Stimulated activated CD8-positive, alpha-beta memory T cell treated with anti-CD3 and anti-CD28 coated beads, Interleukin-7, amount 100 ng/mL, for 48 hours (primary cell): ENCODE measurements at places on chromosomes 7 and 10.

GRCh38 chr7:20438694-20439376 lies 108.1 kb downstream of the ITGB8 start:
- no peak for DNase-seq

GRCh38 chr7:78041423-78041822 lies 242.8 kb downstream of the PHTF2 start:
- DNase-seq: no peak

DNA sequence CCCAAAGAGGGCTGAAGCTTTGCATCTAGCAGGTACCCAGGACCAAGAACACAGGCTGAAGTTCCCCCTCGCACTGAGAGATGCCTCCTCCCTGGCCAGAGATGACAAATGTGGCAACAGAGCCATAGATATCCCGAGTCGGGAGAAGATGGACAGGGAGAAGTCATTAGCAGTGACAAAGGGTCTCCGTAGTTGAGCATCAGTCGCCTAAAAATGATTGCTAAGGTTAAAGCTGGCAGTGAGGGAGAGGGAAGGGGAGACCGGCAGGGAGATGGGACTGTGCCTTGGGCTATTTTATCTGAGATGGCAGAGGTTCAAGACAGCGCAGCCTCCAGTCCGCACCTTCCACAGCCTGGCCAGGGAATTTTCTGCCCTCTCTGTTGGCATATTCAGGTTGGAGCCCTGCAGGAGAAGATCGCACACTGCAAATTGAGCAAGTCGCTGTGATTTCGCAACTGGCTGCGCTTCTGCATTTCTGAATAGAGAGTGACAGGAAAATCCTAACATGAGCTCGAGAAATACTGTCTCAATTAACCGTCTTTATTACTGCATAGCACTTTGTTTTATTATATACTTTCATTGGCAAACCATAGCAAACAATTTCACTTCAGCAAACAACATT lies 238.9 kb upstream of the GPR26 start:
- no peak for DNase-seq

DNA sequence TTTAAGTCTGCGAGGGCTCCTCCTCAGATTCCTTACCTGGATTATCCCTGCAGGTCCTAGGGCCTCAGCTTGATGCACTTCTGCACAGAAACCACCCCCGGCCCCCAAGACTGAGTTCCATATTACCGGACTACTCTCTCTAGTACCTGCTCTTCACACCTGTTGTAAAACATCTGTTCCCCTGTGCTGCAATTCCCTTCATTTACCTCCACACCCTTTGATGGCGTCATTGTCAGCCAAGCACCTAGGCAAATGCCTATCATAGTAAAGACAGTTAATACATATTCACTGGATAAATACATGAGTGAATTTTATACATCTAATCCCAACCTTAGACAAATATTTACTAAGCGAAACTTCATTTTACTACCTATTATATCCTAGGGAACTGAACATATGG lies 275.5 kb downstream of the PLXDC2 start:
- DNase-seq: no peak

DNA sequence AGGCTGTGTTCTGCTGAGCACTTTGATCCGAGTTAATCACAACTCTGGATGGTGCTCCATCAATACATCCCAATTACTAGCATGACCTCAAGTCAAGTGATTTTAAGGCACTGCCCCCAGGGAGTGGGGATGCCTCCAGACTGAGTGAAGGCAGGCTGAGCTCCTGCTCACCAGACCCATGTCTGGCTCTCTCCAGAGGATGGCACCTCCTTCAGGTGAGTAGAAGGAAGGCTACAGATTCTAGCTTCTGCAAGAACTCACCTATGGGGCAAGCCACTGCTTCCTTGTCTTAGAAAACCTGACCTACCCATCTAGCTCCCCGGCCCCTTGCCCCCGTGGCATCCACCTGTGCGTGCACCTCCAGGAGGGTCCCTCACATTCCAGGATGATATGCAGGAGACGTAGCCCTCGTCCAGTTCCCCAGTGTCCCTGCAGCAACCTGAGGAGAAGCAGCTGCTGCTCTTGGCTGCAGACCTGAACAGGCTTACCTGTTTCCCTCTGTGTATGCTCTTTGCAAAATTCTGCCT lies 390.3 kb downstream of the GRID1 start:
- DNase-seq: no peak

GRCh38 chr10:128932071-128932820 lies 534.8 kb upstream of the MGMT start:
- no peak for DNase-seq

DNA sequence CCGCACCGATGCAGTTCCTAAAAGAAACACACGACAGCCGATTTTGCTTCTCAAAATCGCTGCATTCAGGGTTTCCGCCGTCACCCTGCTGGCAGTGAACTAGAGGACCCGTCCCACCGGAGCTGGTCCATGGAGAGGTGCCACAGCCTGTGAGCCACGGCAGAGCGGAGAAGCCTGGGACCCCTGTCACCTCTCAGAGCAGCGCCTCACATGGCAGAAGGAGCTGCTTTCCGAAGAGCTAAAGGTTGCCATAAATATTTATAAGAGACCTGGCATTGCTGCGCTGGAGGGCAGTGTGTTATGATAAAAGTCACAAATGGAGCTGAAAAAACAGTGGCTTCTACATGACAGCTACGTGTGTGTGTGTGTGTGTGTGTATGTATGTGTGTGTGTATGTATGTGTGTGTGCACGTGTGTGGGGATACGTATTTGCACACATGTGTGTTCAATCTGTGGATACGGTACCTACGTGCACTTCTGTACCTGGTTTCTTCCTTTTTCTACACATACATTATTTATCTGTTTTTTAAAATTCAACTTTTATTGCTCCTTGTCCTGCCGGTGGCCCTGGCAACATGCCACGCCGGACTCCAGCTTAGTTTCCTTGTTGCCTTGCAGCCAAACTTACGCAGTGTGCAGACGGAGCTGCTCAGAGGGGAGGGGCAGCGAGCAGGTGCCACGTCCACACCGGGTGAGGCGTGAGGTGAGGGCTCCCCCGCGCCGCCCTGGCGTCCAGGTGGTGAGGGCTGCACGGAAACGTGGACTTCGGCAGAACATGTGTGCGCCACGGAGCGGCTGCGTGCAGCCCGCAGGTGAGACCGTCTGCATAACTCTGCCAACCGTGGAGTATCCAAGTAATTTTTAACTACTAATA lies 115.2 kb upstream of the PITRM1 start:
- DNase-seq: no peak

GRCh38 chr7:95642173-95642572 lies 45.9 kb upstream of the PDK4 start:
- no peak for DNase-seq

DNA sequence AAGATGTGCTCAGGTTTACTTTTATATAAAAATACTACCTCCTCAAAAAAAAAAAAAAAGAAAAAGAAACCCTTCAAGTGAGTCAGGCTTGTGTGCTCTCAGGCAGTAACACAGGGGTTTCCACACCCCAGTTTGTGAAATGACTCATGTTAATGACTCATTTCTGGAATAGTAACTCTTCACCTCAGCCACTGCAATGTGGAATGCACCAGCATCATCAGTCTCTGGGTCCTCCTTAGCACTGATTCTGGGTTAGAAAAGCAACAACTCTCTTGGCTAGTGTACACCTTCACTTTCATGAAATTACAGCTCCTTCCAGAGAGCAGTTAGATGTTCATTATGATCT lies 110.6 kb downstream of the EMX2 start:
- DNase-seq: peak; percentile 4
